Muscle of arm (tissue), 14 donors: ENCODE measurements at places on chromosomes 4 and X. TPM values are rescaled to one million over a fixed set of nuclear protein-coding genes. Genes with fewer than 3 reads are reported as not detected.

Gene NKRF
- polyA plus RNA-seq = 9.0 TPM

GRCh38 chr4:56786955-56787354 lies 34.5 kb downstream of the SPINK2 start:
- DNase-seq = peak; percentile 77

- no peak for DNase-seq
Measured at GRCh38 chr4:40870150-40870549, 120.4 kb downstream of the NSUN7 start.

GRCh38 chr4:56976837-56977320 lies 527 bp downstream of the NOA1 start:
- DNase-seq = no peak

Gene CCDC160
- 0.16 TPM for polyA plus RNA-seq

DNA sequence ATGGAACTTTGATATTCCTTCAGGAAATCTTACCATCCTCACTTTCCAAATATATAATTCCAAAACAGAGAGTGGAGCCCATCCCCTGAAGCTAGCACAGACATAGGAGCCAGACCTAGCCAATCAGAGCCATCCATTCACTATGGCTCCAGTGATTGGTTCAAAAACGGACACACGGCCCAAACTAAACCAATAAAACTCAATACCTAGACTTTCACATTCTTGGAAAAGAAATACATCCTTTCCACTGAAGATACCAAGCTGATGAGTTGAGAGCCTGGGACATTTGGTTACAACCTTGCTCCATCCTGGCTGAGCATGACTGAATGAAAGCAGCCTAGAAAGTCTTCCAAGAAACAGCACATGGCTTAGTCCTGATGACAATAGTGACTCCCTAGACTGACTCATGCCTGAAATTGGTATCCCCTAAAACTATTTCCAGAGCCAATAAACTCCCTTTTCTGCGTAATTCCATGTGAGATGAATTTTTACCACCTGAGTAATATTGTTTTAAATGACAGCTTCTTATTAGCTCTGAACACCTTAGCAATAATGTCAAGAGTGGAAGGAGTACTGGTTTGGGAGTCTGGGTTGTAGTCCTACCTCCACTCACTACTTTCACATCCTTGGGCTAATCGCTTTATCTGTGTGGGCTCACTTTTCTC lies 189.6 kb upstream of the LNX1 start:
- DNase-seq = no peak

DNA sequence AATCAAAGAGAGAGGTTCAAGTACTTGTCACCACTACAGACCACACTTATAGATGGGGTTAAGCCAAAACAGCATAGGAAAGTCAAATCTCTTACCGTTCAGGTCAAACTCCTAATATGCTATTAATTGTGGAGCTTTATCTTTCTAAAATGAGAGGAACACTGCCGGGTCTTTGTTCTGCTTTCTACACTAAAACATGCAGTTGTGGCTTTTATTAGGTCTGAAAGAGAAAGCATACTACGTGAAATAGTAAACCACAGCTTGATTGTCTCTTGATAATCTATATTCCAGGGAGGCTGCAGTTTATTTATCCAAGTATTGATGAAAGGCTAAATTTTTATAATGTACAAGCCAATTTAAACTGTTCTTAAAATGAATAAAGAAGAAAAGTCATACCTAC lies 12.3 kb upstream of the INPP4B start:
- DNase-seq = no peak

Gene PTPN13
- polyA plus RNA-seq = 3.7 TPM
